ENCODE measurements at places on chromosomes 6 and 20. TPM values are rescaled to one million over a fixed set of nuclear protein-coding genes. Genes with fewer than 3 reads are reported as not detected.

Gene RSPH4A
- total RNA-seq, result under 0.01 TPM

Gene TRIM40
- total RNA-seq, result not detected

Gene NOTCH4
- 0.77 TPM for total RNA-seq

Gene TFAP2D
- total RNA-seq, result not detected

Gene DEFB124
- not detected for total RNA-seq

Gene HBS1L
- total RNA-seq, result 116 TPM
